ENCODE measurements at places on chromosomes 6 and 20. TPM values are rescaled to one million over a fixed set of nuclear protein-coding genes. Genes with fewer than 3 reads are reported as not detected.

DNA sequence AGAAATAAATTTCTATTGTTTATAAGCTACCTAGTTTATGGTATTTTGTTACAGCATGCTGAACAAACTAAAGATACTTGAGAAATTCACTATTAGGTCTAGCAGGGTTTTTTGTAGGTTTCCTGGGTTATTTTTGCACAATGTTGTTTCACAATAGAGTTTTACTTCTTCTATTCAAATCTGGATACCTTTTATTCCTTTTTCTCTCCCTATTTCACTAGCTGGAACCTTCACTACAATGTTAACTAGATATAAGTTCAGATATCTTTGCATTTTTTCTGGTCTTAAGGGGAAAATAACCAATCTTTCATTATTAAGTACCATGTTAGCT is 237.7 kb upstream of the CITED2 start:
- no peak overlapping the region for H3K27ac ChIP-seq
- peaks cover 10% of the 10 kb centered on the region for H3K4me1 ChIP-seq
- no peak overlapping the region for H3K4me3 ChIP-seq
- DNase-seq = no peak
- H3K27me3 ChIP-seq = no peaks in the 10 kb centered on the region

GRCh38 chr6:133512410-133513016 is 271.4 kb downstream of the EYA4 start:
- H3K4me3 ChIP-seq = no peak overlapping the region
- H3K27ac ChIP-seq = no peak overlapping the region
- H3K36me3 ChIP-seq = no peaks in the 10 kb centered on the region
- H3K4me1 ChIP-seq = no peaks in the 10 kb centered on the region
- DNase-seq = peak; percentile 65

GRCh38 chr6:166936079-166936787 is 20.1 kb downstream of the RNASET2 start:
- no peaks in the 10 kb centered on the region for H3K27me3 ChIP-seq
- no peaks in the 10 kb centered on the region for H3K4me1 ChIP-seq
- no peak overlapping the region for H3K27ac ChIP-seq
- H3K4me3 ChIP-seq = no peak overlapping the region
- no peaks in the 10 kb centered on the region for H3K36me3 ChIP-seq

GRCh38 chr20:5056801-5057599 is 55.7 kb upstream of the SLC23A2 start:
- H3K27me3 ChIP-seq = no peaks in the 10 kb centered on the region
- H3K4me1 ChIP-seq = no peaks in the 10 kb centered on the region
- DNase-seq = no peak
- no peak overlapping the region for H3K4me3 ChIP-seq
- no peak overlapping the region for H3K27ac ChIP-seq
- H3K36me3 ChIP-seq = no peaks in the 10 kb centered on the region

DNA sequence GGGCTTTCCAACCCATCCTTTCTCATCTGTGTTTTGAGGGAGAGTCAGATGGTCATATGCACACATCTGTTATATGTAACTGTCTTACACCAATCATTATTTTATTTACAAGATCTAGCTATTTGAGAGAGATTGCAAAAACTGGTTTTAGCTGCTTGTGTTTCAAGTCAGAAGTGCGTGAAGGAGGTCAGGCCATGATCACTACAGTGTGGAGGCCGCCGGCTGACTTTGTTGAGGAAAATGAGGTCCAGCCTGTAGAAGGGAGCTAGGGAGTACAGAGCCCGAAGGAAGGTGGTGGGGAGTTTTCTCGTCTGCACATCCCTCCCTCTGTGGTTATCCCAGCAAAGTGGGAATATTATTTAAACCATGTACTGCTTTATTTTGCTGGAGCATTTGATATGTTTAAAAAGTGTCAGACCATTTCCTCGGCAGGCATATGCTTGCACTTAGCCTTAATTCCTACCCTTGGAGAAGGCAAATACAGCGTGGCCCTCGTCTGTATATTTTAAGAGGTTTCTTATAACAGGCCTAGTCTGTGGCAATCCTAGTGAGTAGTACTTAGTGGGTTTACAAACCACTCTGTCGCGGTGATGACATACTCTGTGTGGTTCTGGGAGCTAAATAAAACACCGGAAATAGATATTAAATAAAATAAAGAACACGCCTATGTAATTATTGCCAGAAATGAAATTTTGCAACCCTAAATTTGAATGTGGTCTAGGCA is 95.6 kb downstream of the UST start:
- no peak for DNase-seq
- H3K36me3 ChIP-seq = no peaks in the 10 kb centered on the region
- H3K4me3 ChIP-seq = no peak overlapping the region
- no peaks in the 10 kb centered on the region for H3K27me3 ChIP-seq
- H3K4me1 ChIP-seq = peaks cover 7% of the 10 kb centered on the region
- H3K27ac ChIP-seq = no peak overlapping the region

DNA sequence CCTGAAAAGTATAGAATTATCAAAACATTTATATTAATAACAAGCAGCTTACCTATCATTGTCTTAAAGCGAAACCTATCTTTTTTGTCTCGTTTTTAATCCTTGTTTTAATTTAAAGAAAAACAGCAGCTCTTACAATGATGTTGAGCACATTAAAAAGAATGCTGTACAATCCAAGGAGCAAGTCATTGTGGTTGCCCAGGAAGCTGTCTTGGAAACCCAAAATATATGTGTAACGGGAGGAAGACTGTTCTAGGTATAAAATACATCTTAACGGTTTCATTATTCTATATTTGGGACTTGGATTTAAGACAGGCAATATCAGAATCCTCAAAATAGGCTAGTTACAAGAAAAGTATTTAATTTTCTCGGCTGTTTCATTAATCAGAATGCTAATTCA is 21.7 kb downstream of the ZNF133 start:
- H3K27ac ChIP-seq = no peak overlapping the region
- no peak for DNase-seq
- no peaks in the 10 kb centered on the region for H3K4me1 ChIP-seq
- H3K4me3 ChIP-seq = no peak overlapping the region
- no peaks in the 10 kb centered on the region for H3K27me3 ChIP-seq

- H3K4me3 ChIP-seq = peak within 1 kb of the TSS; percentile 15
- no peaks in the 10 kb centered on the region for H3K27me3 ChIP-seq
- no peaks in the 10 kb centered on the region for H3K36me3 ChIP-seq
- DNase-seq = peak; percentile 64
These were observed at the start of gene HFE for GRCh38 chr6:26087284-26088115. HFE (plus strand) TSS chr6:26087429; CDS start chr6:26087441, 12 bp downstream.

GRCh38 chr6:168906391-168906790 is 347.3 kb downstream of the THBS2 start:
- H3K27ac ChIP-seq = peak overlapping the region; percentile 25
- DNase-seq = peak; percentile 54
- no peaks in the 10 kb centered on the region for H3K4me1 ChIP-seq
- H3K27me3 ChIP-seq = no peaks in the 10 kb centered on the region

GRCh38 chr6:131348572-131348971 is 213.3 kb downstream of the AKAP7 start:
- no peaks in the 10 kb centered on the region for H3K27me3 ChIP-seq
- H3K36me3 ChIP-seq = no peaks in the 10 kb centered on the region
- no peak for DNase-seq
- no peak overlapping the region for H3K27ac ChIP-seq
- H3K4me1 ChIP-seq = peaks cover 18% of the 10 kb centered on the region

DNA sequence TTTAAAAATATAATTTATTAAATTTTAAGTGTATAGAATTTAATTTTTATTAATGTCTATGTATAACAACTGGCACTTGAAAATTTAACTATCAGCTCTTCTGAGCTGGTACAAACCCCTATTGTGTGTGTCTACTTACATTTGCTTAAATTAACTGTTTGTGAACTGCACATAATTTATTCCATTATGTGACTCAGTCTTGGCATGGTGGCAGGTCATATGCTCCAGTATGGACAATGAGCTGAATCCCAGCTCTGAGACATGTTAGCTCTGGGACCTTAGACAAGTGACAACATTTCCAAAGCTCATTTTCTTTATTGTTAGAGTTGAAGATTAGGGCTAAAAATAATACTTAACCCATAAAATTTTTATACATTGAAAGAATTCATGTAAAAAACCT is 526.1 kb upstream of the MARCKS start:
- H3K4me1 ChIP-seq = no peaks in the 10 kb centered on the region
- no peak for DNase-seq
- H3K4me3 ChIP-seq = no peak overlapping the region
- H3K27me3 ChIP-seq = no peaks in the 10 kb centered on the region
- no peak overlapping the region for H3K27ac ChIP-seq

- DNase-seq = no peak
- peaks cover 12% of the 10 kb centered on the region for H3K4me1 ChIP-seq
- no peak overlapping the region for H3K4me3 ChIP-seq
- no peak overlapping the region for H3K27ac ChIP-seq
- H3K27me3 ChIP-seq = no peaks in the 10 kb centered on the region
These were observed 3.0 kb downstream of the OGFR start for GRCh38 chr20:62807444-62808210.

GRCh38 chr20:21826976-21827375 is 121.5 kb downstream of the PAX1 start:
- H3K27me3 ChIP-seq = no peaks in the 10 kb centered on the region
- H3K4me1 ChIP-seq = peaks cover 4% of the 10 kb centered on the region
- no peaks in the 10 kb centered on the region for H3K36me3 ChIP-seq
- DNase-seq = no peak

DNA sequence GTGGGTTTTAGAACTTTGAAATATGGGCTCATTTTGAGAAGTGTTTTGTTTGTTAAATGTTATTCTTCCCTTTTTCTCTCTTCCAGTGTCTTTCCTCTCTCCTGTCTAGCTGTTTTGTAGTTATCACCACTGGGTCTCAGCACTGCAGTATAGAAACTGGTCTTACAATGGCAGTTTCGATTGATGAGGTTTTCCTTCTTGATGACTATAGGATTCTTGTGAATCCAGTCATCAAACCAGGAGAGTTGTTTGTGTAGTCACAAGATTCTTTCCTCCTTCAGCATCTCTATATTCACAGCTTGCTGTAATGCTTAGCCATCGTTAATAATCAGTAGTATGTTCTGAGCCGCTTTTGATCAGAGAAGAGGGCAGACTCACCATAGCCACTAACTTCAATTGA is 172.3 kb downstream of the OGFRL1 start:
- no peak overlapping the region for H3K4me3 ChIP-seq
- H3K27me3 ChIP-seq = no peaks in the 10 kb centered on the region
- H3K36me3 ChIP-seq = no peaks in the 10 kb centered on the region

DNA sequence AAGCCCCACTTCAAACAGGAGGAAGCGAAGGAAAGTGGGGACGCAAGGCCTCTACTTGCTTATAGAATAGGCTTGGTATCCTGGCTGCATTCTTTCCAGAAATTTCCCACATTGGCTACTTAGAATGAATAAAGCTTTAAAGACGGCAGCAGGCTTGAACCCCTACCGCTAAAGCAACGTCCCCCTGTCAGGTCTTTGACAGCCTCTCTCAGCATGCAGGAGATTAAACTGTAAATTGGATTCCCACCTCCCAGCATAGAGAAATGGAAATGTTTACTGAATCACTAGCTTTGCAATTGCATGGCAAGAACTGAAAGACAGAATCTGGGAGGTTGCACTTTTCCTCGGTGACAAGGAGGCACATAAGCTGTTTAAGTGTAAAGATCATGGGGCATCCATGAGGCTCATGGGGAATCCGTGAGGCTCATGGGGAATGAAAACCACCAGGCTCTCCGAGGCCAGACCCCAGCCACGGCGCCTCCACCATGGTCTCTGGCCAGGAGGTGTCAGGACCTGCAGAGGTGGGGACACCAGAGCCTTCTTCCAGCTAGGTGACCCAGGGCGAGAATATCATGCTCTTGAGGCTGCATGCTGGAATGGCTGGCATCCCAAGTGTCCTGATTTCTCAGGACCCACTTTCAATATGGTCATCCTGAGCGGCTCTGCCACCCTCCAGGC is 10.3 kb downstream of the LEMD2 start:
- H3K4me3 ChIP-seq = no peak overlapping the region
- peaks cover 5% of the 10 kb centered on the region for H3K4me1 ChIP-seq
- no peak overlapping the region for H3K27ac ChIP-seq
- no peaks in the 10 kb centered on the region for H3K36me3 ChIP-seq
- no peaks in the 10 kb centered on the region for H3K27me3 ChIP-seq

DNA sequence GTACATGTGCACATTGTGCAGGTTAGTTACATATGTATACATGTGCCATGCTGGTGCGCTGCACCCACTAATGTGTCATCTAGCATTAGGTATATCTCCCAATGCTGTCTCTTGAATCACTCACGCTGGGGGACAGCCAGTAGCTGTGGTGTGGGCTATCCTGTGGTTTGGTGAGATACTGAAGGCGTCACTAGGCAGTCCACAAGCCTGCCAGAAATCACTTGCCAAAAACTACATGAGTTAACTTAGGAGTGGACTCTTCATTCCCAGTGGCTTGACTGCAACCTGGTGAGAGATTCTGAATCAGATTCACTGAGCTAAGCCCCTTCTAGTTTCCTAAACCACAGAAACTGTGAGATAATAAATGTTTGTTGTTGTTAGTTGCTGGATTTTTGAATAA is 191.3 kb downstream of the TSHZ2 start:
- no peaks in the 10 kb centered on the region for H3K4me1 ChIP-seq
- no peak for DNase-seq
- H3K27me3 ChIP-seq = no peaks in the 10 kb centered on the region
- H3K27ac ChIP-seq = no peak overlapping the region
- no peak overlapping the region for H3K4me3 ChIP-seq

The RHAG gene
- polyA plus RNA-seq = not detected

The PCSK2 gene
- polyA plus RNA-seq = 2.0 TPM

The BPIFB4 gene
- not detected for polyA plus RNA-seq

The LY86 gene
- 0.60 TPM for polyA plus RNA-seq

The IP6K3 gene
- polyA plus RNA-seq = 25.3 TPM

The SRMS gene
- not detected for polyA plus RNA-seq

The RUNX2 gene
- 1.0 TPM for polyA plus RNA-seq

The DEF6 gene
- 3.7 TPM for polyA plus RNA-seq

The STMND1 gene
- polyA plus RNA-seq = 0.39 TPM

Data from hepatocyte (in vitro differentiated cells).